ENCODE measurements at places on chromosomes 4 and X. TPM values are rescaled to one million over a fixed set of nuclear protein-coding genes. Genes with fewer than 3 reads are reported as not detected.

Gene SMIM10L2A
- 0.16 TPM for total RNA-seq

Gene HSFX3
- total RNA-seq, result not detected

Gene TMEM131L
- 6.6 TPM for total RNA-seq

Gene SLC9B1
- total RNA-seq, result not detected

Gene AREG
- 47.0 TPM for total RNA-seq

Gene CA5B
- total RNA-seq, result 2.1 TPM

Gene MAGED1
- 72.1 TPM for total RNA-seq

Gene KDR
- 0.11 TPM for total RNA-seq

Gene ATOH1
- not detected for total RNA-seq

Gene GRID2
- total RNA-seq, result not detected

Gene HOPX
- not detected for total RNA-seq

Gene UGT8
- total RNA-seq, result 0.15 TPM

Gene C4orf51
- not detected for total RNA-seq

Gene CFAP47
- not detected for total RNA-seq

Gene ERAS
- total RNA-seq, result 0.19 TPM

Gene ZNF157
- total RNA-seq, result 0.07 TPM

Gene MTM1
- total RNA-seq, result 6.4 TPM

Gene VCX3A
- not detected for total RNA-seq

Gene PLK4
- total RNA-seq, result 21.3 TPM

Gene ESX1
- total RNA-seq, result not detected

Gene POF1B
- total RNA-seq, result 2.6 TPM

Gene DCHS2
- not detected for total RNA-seq

Gene SPATA4
- 0.22 TPM for total RNA-seq

Gene UGT2B11
- total RNA-seq, result not detected

Gene TMEM47
- total RNA-seq, result 0.34 TPM

Gene GLRA3
- total RNA-seq, result not detected

Gene HGFAC
- 0.13 TPM for total RNA-seq

Gene GLOD5
- not detected for total RNA-seq

Gene GABRA4
- not detected for total RNA-seq

Gene SPANXN4
- total RNA-seq, result not detected

Gene PRSS12
- 0.26 TPM for total RNA-seq

Gene KLF8
- total RNA-seq, result not detected

Gene MAGEA4
- not detected for total RNA-seq

Gene NHS
- 4.3 TPM for total RNA-seq

Gene SCRG1
- not detected for total RNA-seq

Gene PF4V1
- total RNA-seq, result not detected

Gene FREM3
- not detected for total RNA-seq

Gene ARX
- 0.49 TPM for total RNA-seq

Gene PCDH10
- total RNA-seq, result 0.08 TPM

Gene TMPRSS11F
- total RNA-seq, result not detected

Measured in A549 treated with ZK216348 at 1 μM for 4 hours (cell line).